ENCODE measurements at places on chromosomes 3 and 15.

DNA sequence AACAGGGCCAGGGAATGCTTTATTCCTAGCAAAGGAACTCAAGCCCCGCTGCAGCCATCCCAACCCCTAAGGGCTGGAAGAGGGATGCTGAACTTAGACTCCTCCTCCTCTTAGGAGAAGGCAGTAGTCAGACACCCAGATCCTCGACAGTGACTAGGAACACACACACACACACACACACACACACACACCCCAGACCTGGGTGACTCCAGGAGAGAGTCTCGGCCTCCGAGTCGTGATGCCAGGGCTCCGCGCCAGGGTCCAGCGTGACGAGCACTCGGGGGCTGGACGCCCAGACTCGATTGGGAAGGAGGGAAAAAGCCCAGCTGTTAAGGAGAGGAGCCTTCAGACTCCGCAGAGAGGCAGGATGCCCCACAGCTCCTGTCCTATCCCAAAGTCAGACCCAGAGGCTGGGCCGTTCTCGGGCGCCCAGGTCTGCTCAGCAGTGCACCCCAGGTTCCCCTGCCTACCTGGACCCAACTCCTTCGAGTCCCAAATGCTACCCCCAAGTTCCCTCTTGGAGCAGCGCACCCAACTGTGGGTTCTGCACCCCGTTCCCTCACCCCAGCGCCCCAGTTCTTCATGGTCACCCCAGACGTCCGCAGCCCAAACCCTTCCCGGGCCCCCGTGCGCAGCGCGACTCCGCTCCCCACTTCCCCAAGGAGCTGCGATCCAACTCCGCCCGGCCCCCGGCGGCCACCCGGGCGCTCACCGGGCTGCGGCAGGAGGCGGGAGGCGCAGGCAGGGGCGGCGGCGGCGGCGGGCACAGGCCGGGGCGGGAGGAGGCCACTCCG is 421 bp downstream of the BMF start:
- no peak for DNase-seq

- DNase-seq = no peak
These were observed 498.1 kb upstream of the TPRG1 start for GRCh38 chr3:188673646-188674186.

DNA sequence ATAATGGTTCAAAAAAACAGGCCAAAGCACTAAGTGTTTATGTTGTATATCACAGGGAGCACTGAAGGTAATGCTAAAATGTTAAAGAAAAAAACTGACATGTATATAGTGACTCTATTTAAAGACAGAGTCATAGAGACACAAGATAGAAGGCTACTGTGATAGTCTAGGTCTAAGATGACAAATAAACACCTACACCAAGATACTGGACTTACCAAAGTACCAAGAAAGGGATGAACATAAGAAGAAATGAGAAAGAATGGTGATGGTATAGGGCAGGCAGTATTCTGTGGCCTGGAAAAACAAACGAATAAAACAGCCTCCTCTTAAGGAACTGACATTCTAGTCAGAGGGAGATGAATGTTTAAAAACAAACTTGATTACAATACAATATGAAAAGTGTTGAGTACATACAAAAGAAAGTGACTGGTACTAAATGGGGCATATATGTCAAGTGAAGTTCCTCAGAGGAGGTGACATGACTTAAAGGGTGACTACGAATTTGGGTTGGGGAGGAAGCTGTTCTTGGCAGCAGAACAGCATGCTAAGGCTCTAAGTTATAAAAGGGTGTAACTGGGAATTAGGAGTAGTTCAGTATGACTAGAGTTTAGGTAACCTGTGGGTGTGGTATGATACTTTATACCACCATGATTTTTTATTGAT is 5.9 kb downstream of the ABHD10 start:
- DNase-seq = no peak

- no peak for DNase-seq
These were observed 354.2 kb upstream of the IL12A start for GRCh38 chr3:159634483-159634882.

DNA sequence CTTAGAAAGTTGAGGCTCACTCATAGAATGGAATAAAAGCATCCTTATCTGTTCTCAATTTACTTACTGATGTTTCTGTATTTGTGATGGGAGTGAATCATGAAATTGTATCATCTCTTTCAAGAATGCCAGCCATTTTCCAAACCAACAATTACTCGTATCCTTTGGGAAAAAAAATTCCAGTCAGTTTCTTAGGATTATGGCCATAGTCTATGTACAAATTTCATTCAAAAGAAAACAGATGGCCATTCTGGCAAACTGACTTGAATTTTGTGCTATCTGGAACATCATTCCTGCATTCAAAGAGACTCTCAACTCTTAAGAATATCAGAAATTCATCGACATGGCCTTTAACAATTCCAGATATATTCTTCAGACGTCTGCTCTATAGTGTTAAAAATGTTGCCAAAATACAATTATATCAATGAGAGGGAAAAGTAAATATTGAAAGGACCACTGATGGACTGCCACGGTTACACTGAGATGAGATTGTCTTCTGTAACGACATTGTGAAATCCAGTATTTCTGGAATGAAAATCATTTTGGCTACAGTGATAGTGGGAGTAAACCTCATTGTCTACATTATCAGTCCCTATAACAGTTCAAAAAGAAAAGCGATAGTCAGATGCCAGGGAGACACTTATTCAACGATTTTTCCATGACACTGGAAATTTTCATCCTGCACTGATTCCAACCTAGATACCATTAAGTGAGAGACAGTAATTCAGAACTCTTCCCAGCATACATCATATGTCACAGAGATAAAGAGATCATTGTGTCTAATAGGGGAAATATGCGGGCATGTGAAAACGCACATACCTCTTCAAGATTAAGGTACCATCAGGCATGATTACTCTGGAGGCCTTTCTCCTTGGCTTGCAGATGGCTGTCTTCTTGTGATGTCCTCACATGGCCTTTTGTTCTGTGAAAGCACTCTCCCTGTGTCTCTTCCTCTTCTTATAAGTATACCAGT is 953.8 kb upstream of the ALCAM start:
- no peak for DNase-seq

DNA sequence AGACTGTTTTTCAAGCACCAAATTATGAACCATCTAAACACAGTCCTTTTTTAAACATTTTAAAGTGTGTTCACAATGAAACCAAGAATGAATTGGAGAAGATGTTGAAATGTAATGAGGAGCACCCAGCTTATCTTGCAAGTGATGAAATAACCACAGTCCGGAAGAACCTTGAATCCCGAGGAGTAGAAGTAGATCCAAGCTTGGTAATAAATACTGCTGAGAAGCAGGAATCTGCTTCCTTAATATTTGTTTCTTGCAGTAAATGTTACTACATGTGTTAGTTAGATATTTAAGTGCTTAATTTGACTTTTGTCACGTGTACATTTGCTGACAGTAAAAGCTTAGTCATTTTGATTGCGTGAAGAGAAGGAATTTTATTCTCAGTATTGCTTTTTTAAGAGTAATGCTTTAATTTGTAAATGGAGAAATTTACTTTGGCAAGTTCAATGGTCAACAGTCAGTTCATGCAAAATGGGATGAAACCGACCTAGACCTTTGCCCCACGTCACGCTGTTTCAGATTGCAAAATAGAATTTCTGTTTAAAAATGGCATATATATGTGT is 69.8 kb downstream of the OPA1 start:
- DNase-seq = no peak

- DNase-seq = no peak
These were observed 163.7 kb downstream of the PLD1 start for GRCh38 chr3:171646357-171647133.

GRCh38 chr15:91517491-91518200 is 335.9 kb upstream of the SLCO3A1 start:
- no peak for DNase-seq

DNA sequence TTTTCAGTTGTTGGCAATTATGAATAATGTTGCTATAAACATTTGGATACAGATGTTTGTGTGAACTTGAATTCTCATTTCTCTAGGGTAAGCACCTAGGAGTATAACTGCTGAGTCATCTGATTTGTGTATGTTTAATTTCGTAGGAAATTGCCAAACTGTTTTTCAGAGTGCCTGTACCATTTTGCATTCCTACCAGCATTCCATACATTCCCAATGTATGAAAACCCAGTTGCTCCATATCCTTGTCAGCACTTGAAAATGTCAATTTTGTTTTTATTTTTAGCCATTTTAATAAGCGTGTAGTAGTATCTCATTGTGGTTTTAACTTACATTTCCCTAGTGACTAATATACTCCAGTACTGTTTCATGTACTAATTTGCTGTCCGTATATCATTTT is 98.5 kb upstream of the TSC22D2 start:
- DNase-seq = no peak

DNA sequence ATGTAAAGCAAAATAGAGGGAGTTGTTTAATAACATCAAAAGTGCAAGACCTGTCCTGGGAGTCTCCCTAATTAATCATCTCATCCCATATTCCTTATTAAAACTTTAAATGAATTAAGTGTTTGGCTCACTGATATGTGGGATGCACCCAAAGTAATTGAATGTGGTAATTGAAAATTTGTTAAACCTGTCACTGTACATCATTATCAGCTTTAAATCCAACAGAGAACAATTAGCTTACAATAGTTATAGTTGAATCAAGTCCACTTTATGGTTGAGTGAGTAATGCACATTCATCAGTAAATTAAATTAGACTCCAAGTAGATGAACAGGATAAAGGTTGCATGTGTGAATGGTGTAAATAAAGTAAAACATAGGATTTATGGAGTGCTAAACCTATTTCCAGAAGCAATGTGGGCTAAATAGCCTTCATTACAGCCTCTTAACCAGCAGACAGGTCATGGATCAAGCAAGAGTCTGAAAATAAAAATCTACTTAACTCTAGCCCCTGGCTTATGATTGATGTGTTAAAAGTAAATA is 608.2 kb upstream of the CCDC54 start:
- DNase-seq = no peak

DNA sequence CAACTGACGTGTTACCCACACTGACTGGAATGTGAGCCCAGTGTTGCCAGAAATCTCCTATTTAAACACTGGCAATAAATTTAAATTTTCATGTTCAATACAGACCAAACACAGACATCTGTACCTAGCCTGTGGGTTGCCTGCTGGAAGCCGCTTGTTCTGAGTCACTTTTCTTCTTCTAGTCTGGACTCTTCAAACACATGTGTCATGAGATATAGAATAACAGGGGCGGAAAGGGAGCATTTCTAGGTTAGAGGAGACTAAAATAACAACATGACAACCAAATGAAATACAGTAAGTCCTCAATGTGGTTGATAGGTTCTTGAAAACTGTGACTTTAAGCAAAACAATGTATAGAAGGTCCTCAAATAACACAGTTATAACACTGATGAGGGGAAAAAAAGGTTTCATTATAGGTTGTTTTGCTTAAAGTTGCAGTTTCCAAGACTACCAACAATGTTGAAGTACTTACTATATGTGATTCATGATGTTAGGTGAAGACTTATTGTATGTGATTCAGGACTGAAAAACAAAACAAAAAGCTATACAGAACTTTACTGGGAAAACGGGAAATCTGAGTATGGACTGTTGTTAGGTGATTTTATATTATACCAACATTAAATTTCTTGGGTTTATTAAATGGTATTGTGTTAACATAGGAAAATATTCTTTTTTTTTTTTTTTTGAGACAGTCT is 63.1 kb downstream of the PRKAR2A start:
- no peak for DNase-seq

DNA sequence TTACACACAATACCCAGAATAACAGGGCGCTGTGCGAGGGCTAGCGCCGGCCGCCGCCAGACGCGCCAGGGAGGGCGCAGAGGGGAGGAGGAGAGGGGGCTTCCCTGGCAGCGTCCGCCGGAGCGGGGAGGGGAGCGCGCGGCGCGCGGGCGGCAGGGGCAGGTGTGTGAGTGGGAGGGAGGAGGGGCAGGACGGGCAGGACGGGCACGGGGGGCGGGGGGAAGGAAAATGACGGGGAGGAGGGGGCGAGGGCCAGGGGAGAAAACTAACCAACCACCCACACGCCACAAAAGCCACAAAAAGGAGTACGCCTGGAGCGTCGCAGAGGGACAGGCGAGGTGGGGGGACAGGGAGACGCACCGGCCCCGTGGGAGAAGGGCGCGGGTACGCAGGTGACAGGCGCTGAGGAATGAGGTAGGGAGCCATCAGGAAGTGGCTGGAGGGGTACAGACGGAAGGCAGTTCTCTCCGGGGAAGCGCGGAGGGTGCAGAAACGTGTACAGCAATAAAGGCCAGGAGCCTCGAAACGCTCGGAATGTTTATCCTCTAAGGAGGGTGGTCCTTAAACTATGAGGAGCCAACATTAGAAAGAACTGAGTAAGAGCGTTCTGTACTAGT is 610 bp upstream of the SATB1 start:
- DNase-seq = peak; percentile 59

DNA sequence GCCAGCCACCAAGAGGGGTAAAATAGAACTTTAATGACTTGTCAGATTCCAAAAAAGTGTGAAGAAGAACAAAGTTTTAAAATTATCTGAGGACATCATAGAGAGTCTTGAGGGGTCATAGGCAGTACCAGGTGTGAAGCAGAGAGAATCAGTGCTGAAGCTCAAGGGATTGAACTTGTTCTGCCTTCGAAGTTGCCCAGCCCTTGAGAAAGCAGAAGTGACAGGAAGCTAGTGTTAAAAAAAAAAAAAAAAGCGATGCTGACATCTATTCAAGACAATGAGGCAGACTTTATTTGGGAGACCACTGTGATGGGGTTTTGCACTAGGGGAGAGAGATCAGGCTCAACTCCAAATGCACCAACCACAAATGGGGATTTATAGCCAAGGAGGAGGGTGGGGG is 21.8 kb downstream of the FBXO22 start:
- DNase-seq = no peak

DNA sequence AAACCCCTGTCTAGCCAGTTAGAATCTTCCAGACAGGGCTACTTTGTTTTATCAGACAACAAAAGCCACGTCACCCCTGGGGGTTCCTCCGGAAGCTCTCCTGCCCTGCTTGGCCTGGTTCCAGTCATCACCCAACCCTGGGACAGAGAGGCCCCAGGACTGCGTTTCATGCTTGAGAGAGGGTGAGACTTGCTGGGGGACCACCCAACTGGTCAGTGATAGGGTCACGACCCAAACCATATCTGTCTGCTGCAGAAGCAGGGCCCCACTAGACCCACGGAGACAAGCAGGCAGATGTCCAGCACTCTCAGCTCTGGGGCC is 1.2 kb downstream of the NT5DC2 start:
- no peak for DNase-seq

DNA sequence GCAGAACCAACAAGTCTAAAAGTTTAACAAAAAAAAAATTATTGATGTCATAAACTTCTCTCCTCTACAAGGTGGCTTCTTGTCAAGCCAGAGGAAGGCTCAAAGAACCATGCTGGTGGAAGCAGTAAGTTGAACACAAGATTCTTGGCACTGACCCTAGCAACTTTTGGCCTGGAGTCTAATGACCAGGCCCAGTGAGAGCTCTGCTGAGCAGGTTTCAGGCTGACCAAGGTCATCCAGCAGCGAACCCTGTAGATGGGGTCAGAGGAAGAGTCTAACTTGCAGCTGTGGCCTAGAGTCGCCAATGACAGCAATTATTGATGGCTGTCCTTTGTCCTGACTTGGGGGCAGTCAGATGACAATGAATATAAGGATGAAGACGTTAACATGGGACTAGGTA is 43.1 kb upstream of the PDZRN3 start:
- no peak for DNase-seq

- no peak for DNase-seq
These were observed 4.1 kb upstream of the COL6A5 start for GRCh38 chr3:130341388-130341787.

Measured in stimulated activated CD8-positive, alpha-beta memory T cell treated with anti-CD3 and anti-CD28 coated beads, Interleukin-15, amount 100 ng/mL, for 48 hours (primary cell).